ENCODE measurements at places on chromosomes 1 and 21.

DNA sequence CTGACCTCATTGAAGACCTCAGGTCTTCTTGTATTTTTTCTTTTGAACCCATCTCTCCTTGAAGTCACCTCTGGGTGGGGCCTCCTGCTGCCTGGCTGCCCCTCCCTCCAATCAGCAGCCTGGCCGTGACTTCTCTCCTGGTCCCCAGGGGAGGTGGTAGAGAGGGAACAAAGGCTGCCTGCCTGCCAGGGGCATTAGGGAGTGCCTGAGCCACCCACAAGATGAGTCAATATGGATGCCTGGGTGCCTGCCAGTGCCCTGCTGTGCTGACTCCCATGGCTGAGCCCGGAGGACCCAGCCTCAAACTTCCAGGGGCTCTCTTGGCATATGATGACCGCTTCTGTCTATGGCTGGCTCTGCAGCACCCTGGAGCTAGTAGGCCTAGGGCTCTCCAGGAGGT is 5.3 kb upstream of the CDCP2 start:
- DNase-seq, result no peak

- DNase-seq, result no peak
Measured at GRCh38 chr21:31913182-31913608, 40.4 kb downstream of the HUNK start.

GRCh38 chr21:16644685-16645084 is 868.2 kb upstream of the CXADR start:
- DNase-seq, result no peak

DNA sequence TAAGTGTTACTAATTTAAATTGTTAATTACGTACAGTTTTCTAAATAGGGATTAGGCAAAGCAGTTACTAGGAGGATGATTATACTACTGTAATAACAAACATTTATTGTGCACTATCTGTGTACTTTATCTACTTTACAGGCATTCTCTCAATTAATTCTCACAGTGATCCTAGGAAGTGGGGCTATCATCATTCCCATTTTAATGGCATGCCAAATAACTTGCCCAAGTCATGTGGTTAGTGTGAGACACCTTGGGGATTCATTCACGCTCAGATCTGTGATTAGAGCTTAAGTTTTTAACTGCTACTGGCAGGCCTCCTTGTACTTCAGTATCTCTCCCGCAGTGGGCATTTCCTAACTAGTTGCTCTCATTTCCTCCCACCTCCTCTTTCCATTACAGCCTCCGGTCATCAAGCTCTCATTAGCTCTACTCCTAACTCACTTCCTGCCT is 11.5 kb downstream of the PHLDA3 start:
- DNase-seq, result no peak

- no peak for DNase-seq
Measured at GRCh38 chr1:36778740-36779139, 255.6 kb downstream of the GRIK3 start.

DNA sequence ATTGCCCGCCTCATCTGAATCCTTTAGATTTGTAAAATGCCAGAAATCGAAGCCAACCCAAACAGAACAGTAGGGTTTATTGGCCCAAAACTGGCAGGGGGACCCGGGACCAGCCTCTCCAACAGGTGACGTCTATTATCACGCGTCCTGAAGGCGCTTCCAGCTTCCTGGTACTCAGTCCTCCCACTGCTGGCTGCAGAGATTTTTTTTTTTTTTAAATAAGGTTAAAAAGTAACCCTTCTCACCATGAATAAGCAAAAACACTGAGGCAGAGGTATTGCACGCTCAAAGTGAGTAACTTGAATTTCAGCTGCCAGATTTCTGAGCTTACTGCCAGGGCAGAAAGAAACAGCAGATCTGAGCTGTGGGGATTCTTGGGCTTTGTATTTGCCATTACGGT is 54.4 kb upstream of the GCLM start:
- DNase-seq, result peak; percentile 76

DNA sequence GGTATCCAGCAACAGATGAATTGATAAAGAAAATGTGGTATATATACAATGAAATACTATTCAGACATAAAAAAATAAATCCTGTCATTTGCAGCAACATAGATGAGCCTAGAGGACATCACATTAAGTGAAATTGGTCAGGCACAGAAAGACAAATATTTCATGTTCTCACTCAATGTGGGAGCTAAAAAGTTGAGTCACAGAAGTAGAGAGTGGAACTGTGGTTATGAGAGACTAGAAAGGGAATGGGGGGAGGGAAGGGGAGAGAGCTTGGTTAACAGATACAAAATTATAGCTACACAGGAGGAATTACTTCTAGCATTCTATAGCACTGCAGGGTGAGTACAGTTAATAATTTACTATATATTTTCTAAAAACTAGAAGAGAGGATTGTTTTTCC is 37.1 kb upstream of the SERPINC1 start:
- no peak for DNase-seq

DNA sequence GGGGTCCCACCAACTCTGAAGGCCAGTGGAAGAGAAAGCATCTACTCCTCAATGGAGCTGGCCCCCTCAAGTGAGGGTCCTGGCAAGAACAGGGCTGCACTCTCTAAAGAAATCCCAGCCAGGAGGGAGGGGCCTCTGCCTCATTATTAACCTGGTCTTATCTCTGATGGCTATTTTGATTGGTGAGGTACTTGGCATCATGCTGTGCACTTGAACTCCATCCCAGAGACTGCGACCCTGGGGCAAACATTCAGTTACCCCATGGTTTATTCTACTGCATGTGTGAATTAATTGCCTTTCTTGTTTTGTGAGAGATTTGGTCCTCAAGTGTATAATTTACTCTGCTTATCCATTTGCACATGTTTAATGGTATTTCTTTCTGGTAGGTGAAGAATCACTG is 55.0 kb upstream of the ETV3 start:
- DNase-seq, result no peak

- DNase-seq, result no peak
Measured at GRCh38 chr1:38077523-38078147, 31.0 kb upstream of the POU3F1 start.

DNA sequence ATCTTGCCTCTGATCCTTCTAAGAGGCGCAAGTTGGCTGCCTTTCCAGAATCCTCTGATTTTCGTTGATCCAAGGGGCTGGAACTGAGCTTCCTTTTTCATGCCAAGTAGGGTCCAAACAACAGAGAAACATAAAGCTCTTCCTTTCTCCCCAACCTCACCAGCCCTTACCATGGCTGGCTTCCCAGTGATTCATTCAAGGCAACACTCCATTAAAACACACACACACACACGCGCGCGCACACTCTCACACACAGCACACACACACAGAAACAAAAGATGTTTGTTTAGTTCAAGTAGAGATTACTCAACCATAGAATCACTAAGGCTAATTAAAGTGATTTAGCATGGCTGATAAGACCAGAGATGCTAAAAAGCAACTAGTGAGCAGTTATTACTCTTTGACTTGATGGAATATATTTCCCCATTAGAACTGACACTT is 13.0 kb upstream of the GUCA2A start:
- DNase-seq, result no peak

Measured in prostate gland (tissue), 2 donors.